ENCODE measurements at places on chromosomes 6 and 20. TPM values are rescaled to one million over a fixed set of nuclear protein-coding genes. Genes with fewer than 3 reads are reported as not detected.

PSORS1C1 gene
- total RNA-seq = 5.4 TPM

NKX2-4 gene
- total RNA-seq = not detected

C6orf118 gene
- not detected for total RNA-seq

IMPG1 gene
- total RNA-seq = not detected

PACSIN1 gene
- total RNA-seq = not detected

PRDM1 gene
- total RNA-seq = 47.7 TPM

C6orf15 gene
- total RNA-seq = 5.5 TPM
